Urinary bladder (tissue), 4 donors: ENCODE measurements at places on chromosomes 7 and 10. TPM values are rescaled to one million over a fixed set of nuclear protein-coding genes. Genes with fewer than 3 reads are reported as not detected.

SVIL gene
- polyA plus RNA-seq = 552 TPM

SAP25 gene
- 2.5 TPM for polyA plus RNA-seq

DLG5 gene
- polyA plus RNA-seq = 36.9 TPM

MYL7 gene
- polyA plus RNA-seq = 1.9 TPM

DYDC2 gene
- polyA plus RNA-seq = not detected

APBB1IP gene
- polyA plus RNA-seq = 5.5 TPM

HOXA13 gene
- 24.4 TPM for polyA plus RNA-seq

DNA sequence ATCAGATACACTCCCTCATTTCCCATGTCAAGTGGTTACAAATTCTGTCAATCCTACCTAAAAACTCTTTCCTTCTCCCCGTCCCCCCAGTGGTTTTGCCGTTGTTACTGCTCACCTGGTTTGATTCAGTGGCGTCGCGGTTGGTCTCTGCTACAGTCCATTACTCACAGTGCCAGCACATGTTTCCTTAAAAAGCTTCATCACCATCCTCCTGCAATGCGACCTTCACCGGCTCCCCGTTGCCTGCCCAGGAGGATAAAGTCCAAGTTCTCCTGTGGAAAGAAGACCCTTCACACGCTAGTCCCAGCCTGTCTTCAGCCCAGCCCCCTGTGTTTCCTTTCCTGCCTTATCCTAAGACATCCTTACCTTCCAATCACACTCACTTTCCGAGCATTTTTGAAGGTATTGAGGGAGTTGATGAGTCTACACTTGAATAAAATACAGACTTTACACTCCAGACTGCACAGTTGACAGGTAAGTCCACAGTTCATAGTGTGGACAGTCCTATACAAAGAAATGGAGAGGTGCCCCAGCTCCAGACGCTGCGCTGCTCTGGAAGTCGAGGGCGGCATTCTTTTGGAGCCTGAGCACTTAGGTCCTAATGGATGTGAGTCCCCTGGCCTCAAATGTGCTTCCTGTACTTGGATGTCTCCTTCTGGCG is 3.4 kb upstream of the LARP4B start:
- no peak for DNase-seq

DNA sequence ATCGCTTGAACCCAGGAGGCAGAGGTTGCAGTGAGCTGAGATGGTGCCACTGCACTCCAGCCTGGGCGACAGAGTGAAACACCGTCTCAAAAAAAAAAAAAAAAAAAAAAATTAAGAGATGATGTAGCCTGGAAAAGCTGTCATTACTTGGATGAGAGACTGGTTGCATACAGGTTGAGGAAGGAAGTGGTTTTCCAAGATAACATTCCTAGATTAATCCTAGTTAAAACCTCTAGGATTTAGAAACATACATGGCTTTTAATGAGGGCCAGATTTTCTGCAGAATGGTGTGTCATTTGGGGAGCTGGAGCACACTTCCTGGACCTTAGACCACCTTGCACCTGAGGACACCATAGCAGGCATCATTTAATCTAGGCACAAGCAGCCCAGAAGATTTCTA is 17.8 kb downstream of the VWA2 start:
- no peak for DNase-seq

DNA sequence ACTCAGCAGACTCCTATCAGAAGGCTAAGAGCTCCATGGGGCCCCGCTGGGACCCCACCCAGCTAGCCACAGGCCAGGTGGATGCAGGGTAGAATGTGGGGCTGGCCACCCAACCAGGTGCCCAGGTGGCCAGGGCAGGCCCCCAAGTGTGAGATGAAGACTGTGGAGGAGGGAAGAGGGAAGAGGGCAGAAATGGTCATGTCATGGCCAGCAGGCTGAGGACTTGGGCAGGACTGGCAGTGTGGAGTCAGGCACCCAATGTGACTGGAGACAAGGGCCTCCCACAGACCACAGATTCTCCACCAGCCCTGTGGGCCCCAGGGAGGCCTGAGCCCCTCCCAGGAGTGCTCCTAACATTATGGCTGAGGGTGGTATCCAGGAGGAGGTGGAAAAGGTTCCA is 141.6 kb downstream of the TNS3 start:
- DNase-seq = no peak

GRCh38 chr7:5612695-5613094 is 168.8 kb downstream of the RNF216 start:
- no peak for DNase-seq

DNA sequence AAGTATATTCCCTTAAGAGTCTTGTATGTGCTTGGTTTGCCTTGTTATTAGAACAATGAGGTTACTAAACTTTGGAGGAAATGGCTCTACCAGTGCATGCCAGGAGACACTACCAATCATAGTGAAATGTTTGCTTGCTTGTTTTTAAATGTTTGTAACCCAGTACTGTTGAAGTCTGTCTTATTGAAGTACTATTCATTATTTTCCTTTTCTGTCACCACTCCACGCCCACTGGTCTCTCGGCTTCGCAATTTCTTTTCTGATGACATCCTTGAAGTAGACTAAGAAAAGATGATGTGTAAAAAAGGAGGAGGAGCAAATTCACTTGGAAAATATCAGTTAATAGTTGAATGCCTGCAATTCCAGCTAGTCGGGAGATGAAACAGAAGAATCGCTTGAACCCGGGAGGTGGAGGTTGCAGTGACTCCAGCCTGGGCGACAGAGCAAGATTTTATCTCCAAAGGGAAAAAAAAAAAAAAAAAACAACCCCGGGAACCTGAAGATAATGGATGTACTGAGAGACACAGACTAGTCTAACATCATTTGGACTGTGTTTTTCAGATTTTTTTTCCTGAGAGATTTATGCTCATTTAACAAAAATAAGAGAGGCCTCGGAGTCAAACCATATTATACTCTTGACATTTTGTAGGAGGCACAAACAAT is 959.4 kb downstream of the PCDH15 start:
- no peak for DNase-seq

GRCh38 chr10:128063736-128064107 is 62.5 kb downstream of the MKI67 start:
- DNase-seq = no peak

GRCh38 chr7:30908681-30909080 is 3.0 kb upstream of the AQP1 start:
- no peak for DNase-seq
